ENCODE measurements at places on chromosomes 16 and 17. TPM values are rescaled to one million over a fixed set of nuclear protein-coding genes. Genes with fewer than 3 reads are reported as not detected.

The ZFP3 gene
- 9.2 TPM for total RNA-seq

The EIF5A gene
- 123 TPM for total RNA-seq

The OR1D2 gene
- total RNA-seq, result not detected

The AIPL1 gene
- total RNA-seq, result not detected

The SPATA22 gene
- total RNA-seq, result 1.0 TPM

The TMEM92 gene
- total RNA-seq, result 1.0 TPM

The CLEC19A gene
- not detected for total RNA-seq

The OR4D1 gene
- total RNA-seq, result not detected

The PIRT gene
- total RNA-seq, result 1.9 TPM

The C16orf89 gene
- total RNA-seq, result 6.0 TPM

The CHMP6 gene
- total RNA-seq, result 13.1 TPM

The PRSS33 gene
- total RNA-seq, result not detected

The NDRG4 gene
- total RNA-seq, result 8.1 TPM

The NPTX1 gene
- total RNA-seq, result 1.4 TPM

All from urinary bladder (tissue), 4 donors.